T follicular helper cell (primary cell): ENCODE measurements at places on chromosomes 4 and X.

GRCh38 chr4:3035674-3036073 is 38.7 kb downstream of the HTT-AS start:
- DNase-seq, result no peak

- no peak for DNase-seq
These were observed 211.1 kb upstream of the ZIC3 start for GRCh38 chrX:137354851-137355250.

GRCh38 chr4:54099287-54099747 is 646 bp upstream of the GSX2 start:
- DNase-seq, result no peak

GRCh38 chr4:76981644-76982043 is 32.1 kb downstream of the SEPTIN11 start:
- DNase-seq, result no peak

GRCh38 chr4:83285055-83285407 is 433 bp upstream of the COQ2 start:
- no peak for DNase-seq

- no peak for DNase-seq
These were observed 24.2 kb downstream of the ERVMER34-1 start for GRCh38 chr4:52726826-52727580.
